ENCODE measurements at places on chromosomes 16 and 17. TPM values are rescaled to one million over a fixed set of nuclear protein-coding genes. Genes with fewer than 3 reads are reported as not detected.

DNA sequence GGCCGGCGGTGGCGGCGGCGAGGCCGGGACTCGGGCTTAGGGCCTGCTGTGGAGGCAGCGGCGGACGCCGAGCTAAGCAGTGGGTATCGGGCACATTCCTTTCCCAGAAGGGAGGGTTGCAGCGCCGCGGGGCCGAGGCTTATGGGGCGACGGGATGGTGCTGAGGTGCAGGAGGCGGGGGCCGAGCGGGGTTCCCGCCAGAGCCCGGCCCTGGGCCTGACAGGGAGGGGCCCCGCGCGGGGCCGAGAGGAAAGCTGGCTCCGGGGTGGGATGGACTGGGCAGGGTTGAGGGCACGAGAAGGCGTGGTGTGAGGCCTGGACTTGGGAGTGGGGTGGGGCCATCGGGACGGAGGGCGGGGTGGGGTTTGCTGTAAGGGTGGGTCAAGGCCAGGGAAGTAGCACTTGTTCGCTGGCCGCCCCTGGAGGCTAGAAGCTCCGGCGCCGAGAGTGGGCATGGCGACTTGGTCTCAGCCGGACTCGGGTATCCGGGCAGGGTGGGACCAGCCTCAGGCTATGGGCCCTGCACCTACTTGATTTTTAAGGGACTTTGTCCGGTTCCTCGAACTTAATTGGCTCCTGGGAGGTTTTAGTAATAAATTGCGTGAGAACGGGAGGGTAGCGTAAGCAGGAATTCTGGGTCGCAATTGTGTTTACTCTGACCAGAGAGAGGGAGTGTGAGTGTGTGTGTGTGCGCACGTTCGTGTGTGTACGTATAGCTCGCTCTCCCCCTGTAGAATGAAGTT lies 396 bp downstream of the NFE2L1 start:
- H3K27ac ChIP-seq: peak overlapping the region; percentile 97
- peaks cover 53% of the 10 kb centered on the region for H3K4me1 ChIP-seq
- no peaks in the 10 kb centered on the region for H3K27me3 ChIP-seq
- no peaks in the 10 kb centered on the region for H3K36me3 ChIP-seq

- H3K36me3 ChIP-seq: no peaks in the 10 kb centered on the region
- no peak for DNase-seq
- H3K4me3 ChIP-seq: no peak overlapping the region
- H3K27me3 ChIP-seq: no peaks in the 10 kb centered on the region
- no peak overlapping the region for H3K27ac ChIP-seq
These were observed 39.7 kb upstream of the TBC1D3K start for GRCh38 chr17:37884516-37884915.

GRCh38 chr16:86758932-86759331 lies 180.6 kb downstream of the FOXL1 start:
- peaks cover 6% of the 10 kb centered on the region for H3K27me3 ChIP-seq
- H3K27ac ChIP-seq: no peak overlapping the region
- H3K4me1 ChIP-seq: no peaks in the 10 kb centered on the region
- no peaks in the 10 kb centered on the region for H3K36me3 ChIP-seq

- H3K27me3 ChIP-seq: no peaks in the 10 kb centered on the region
- H3K4me3 ChIP-seq: no peak overlapping the region
- H3K36me3 ChIP-seq: no peaks in the 10 kb centered on the region
- DNase-seq: no peak
These were observed 5.0 kb upstream of the ARHGAP17 start for GRCh38 chr16:25020112-25020631.

GRCh38 chr16:51648526-51648925 lies 497.5 kb upstream of the SALL1 start:
- no peak overlapping the region for H3K27ac ChIP-seq
- H3K4me1 ChIP-seq: no peaks in the 10 kb centered on the region
- no peaks in the 10 kb centered on the region for H3K27me3 ChIP-seq
- no peak for DNase-seq

The MT1H gene
- total RNA-seq: not detected

The MYH11 gene
- 16.3 TPM for total RNA-seq

The CDRT15L2 gene
- not detected for total RNA-seq

The APOBR gene
- total RNA-seq: 0.34 TPM
